HT-29 (cell line): ENCODE measurements at places on chromosomes 16 and 17. TPM values are rescaled to one million over a fixed set of nuclear protein-coding genes. Genes with fewer than 3 reads are reported as not detected.

The ATP6V0A1 gene
- total RNA-seq: 35.0 and 38.4 TPM in 2 replicates

The CPNE7 gene
- 16.5 and 23.8 TPM in 2 replicates for total RNA-seq

The CACNG3 gene
- total RNA-seq: not detected in 2 replicates

The TAT gene
- 0.03 TPM in 1 of 2 replicates, not detected in the other for total RNA-seq

The AP2B1 gene
- total RNA-seq: 65.0 and 65.8 TPM in 2 replicates

The SLC43A2 gene
- total RNA-seq: 22.4 and 34.0 TPM in 2 replicates

The EMC6 gene
- 35.5 and 54.7 TPM in 2 replicates for total RNA-seq

The MEIOB gene
- total RNA-seq: not detected in 2 replicates

The SRCIN1 gene
- total RNA-seq: 4.9 and 6.0 TPM in 2 replicates

The COPZ2 gene
- 0.89 and 4.2 TPM in 2 replicates for total RNA-seq

The KRT20 gene
- total RNA-seq: 189 and 203 TPM in 2 replicates

The ST6GALNAC2 gene
- total RNA-seq: 1.0 and 2.6 TPM in 2 replicates

The SENP3 gene
- total RNA-seq: 73.2 and 74.3 TPM in 2 replicates

The SDR42E1 gene
- 3.4 and 10.2 TPM in 2 replicates for total RNA-seq

The CACNB1 gene
- 3.5 and 6.5 TPM in 2 replicates for total RNA-seq

The CLEC18B gene
- 0.20 and 0.94 TPM in 2 replicates for total RNA-seq

The PRR35 gene
- total RNA-seq: 0.08 TPM in 1 of 2 replicates, not detected in the other

The PRSS8 gene
- 116 and 128 TPM in 2 replicates for total RNA-seq

The RARA gene
- 40.0 and 44.5 TPM in 2 replicates for total RNA-seq

The OR1A1 gene
- not detected in 2 replicates for total RNA-seq

The KRTAP16-1 gene
- total RNA-seq: not detected in 2 replicates

The GFAP gene
- total RNA-seq: 0.29 and 0.46 TPM in 2 replicates

The KRTAP9-4 gene
- not detected in 2 replicates for total RNA-seq

The KRT9 gene
- not detected in 2 replicates for total RNA-seq

The SLC13A2 gene
- not detected in 2 replicates for total RNA-seq

The HYDIN gene
- 0.10 and 0.46 TPM in 2 replicates for total RNA-seq

The ALOX15B gene
- total RNA-seq: not detected in 2 replicates

The NGFR gene
- total RNA-seq: 0.05 TPM in 1 of 2 replicates, not detected in the other

The SHISA9 gene
- 0.03 and 0.08 TPM in 2 replicates for total RNA-seq

The SLFN5 gene
- 2.0 and 3.8 TPM in 2 replicates for total RNA-seq

The MRPL10 gene
- total RNA-seq: 47.6 and 52.9 TPM in 2 replicates

The NPIPA8 gene
- not detected in 2 replicates for total RNA-seq

The SDK2 gene
- not detected in 2 replicates for total RNA-seq

The ITGAL gene
- total RNA-seq: not detected in 2 replicates

The HSPB9 gene
- total RNA-seq: not detected in 2 replicates

The KCNG4 gene
- total RNA-seq: not detected in 2 replicates

The PIK3R5 gene
- not detected in 2 replicates for total RNA-seq

The SCIMP gene
- total RNA-seq: not detected in 2 replicates

The MFAP4 gene
- not detected in 2 replicates for total RNA-seq

The COX6A2 gene
- total RNA-seq: not detected in 2 replicates

The OR1F1 gene
- total RNA-seq: not detected in 2 replicates

The ZFPM1 gene
- total RNA-seq: 9.2 and 15.3 TPM in 2 replicates
